Esophagus squamous epithelium (tissue), 5 donors: ENCODE measurements at places on chromosomes 2 and 18. TPM values are rescaled to one million over a fixed set of nuclear protein-coding genes. Genes with fewer than 3 reads are reported as not detected.

DNA sequence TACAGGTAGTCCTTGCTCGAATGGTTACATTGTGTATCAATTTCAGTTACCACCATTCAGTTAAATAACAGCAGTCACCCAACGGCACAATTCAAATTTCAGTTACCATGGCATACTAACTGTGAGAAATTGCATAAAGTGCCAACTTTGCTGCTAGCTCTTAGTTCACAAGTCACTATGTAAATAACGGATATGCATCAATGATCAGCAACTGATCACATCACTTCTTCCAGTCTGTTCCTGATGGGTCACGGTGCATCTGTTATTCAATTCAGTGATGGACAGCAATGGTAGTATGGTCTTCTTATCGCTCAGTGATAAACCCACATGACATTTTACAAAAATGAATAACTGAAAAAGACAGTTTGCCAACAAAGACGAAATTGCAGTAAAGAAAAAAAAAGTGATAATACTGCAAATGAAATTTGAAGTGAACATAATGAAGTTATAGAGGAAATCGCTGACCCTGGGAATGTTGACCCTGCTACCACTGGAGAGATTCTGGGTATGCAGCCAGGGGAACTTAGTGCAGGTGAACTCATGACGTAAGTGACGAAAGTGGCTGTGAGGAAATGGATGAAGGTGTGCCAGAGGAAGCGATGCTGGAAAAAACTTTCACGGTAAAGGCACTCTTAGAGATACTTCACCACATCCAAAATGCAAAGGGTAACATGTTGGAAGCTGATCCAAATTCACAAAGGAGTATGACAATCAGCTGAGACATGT, 25.9 kb upstream of the RAPGEF4 start:
- no peak overlapping the region for H3K27ac ChIP-seq
- H3K27me3 ChIP-seq: no peaks in the 10 kb centered on the region
- H3K4me1 ChIP-seq: no peaks in the 10 kb centered on the region

GRCh38 chr18:44681076-44681970, 635 bp downstream of the SETBP1 start:
- no peaks in the 10 kb centered on the region for H3K27me3 ChIP-seq
- DNase-seq: no peak
- H3K36me3 ChIP-seq: no peaks in the 10 kb centered on the region

DNA sequence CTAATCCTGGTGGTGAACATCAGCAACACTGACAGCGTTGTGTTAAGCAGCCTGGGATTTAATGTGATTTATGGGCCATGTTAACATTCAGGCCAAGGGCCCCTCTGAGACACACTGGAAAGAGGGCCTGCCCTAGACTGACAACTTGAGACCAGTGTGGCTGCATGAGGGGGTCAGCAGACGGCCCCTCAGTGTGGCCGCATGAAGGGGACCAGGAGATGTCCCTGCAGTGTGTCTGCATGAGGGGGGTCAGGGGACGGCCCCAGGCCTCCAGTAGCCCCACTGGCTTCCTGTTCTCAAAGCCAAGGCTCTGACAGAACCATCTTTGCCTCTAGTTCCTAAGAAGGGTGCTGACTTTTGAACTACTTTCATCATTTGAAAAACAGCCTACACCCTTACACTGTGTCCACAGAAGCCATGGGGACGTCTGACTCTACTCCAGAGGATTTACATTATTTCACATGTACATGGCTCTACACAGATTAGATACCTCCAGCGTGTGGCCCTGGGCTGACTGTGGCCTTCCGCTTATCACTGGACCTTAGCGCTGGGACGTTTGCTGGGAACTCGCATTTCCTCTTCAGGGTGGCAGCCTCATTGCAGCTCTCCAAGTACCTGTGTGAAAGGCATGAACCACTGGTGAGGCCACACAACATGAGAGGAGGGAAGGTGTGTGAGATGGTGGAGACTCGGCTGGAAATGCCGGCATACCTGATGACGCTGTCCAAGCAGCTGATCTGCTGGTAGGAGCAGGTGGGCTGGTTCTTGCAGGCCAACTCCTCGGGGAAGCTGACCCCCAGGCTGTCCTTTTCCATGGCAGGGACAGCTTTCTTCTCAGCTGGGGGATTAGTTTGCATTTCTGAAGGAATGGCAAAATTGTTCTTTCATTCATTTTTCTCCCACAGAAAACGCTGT, 18.2 kb upstream of the HES6 start:
- H3K27me3 ChIP-seq: no peaks in the 10 kb centered on the region
- H3K4me1 ChIP-seq: peaks cover 4% of the 10 kb centered on the region
- peaks cover 99% of the 10 kb centered on the region for H3K36me3 ChIP-seq

DNA sequence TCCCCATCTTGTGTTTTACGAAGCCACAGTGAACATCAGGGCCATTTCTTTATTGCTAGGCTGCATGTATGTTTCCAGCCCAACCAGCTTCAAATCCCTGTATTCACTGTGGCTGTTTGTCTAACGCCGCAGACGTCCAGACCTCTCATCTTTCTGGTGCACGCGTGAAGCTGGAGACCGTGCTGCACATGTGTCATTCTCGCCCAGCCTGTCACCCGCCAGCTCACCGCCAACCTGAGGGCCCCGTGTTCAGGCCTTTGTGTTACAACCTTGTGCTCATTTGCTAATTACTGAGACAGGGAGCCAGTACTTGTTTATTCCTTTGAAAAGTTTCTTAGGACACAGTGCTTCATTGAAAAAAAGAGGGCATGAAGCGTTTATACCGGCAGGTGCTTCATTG, 21.4 kb downstream of the SALL3 start:
- H3K4me1 ChIP-seq: no peaks in the 10 kb centered on the region
- H3K27ac ChIP-seq: no peak overlapping the region
- H3K27me3 ChIP-seq: no peaks in the 10 kb centered on the region

IL1RL2 gene
- 6.7 TPM for total RNA-seq

CCDC141 gene
- total RNA-seq: 0.34 TPM
